ENCODE measurements at places on chromosomes 3 and 15.

- peak; percentile 9 for DNase-seq
Observed at GRCh38 chr15:43541785-43542184, 24.4 kb downstream of the MAP1A start.

GRCh38 chr3:166522017-166522416 is 684.8 kb upstream of the BCHE start:
- DNase-seq = no peak

- DNase-seq = no peak
Observed at GRCh38 chr3:133890037-133890436, 5.6 kb downstream of the RAB6B start.

- peak; percentile 35 for DNase-seq
Observed at GRCh38 chr3:40043444-40043755, 234.0 kb downstream of the MYRIP start.

GRCh38 chr3:17187589-17188184 is 302.9 kb downstream of the PLCL2 start:
- no peak for DNase-seq

DNA sequence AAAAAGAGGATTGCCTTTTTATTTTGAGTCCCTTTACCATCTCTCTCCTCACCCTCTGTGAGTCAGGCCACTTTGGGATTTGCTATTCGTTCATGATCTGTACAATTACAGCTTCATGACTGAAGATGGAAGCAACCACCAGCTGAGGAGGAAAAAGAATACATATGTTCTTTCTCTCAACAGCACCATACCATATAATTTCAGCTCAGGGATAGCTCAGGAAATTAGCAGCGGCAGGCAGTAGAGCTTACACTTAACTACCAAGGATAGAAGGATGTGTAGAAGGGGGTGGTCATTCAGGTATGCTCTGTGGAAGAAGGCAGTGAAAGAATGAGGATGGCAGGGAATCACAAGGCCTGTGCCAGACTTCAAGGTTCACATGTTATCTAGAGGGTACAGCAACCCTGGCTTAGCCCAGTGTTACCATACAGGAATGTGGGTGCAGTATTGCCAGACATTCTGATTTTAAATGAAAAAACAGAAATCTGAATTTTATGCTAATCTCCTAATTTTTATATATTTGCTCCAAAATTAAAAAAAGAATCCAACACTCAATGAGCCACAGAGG is 17.9 kb downstream of the PLS1 start:
- DNase-seq = no peak

DNA sequence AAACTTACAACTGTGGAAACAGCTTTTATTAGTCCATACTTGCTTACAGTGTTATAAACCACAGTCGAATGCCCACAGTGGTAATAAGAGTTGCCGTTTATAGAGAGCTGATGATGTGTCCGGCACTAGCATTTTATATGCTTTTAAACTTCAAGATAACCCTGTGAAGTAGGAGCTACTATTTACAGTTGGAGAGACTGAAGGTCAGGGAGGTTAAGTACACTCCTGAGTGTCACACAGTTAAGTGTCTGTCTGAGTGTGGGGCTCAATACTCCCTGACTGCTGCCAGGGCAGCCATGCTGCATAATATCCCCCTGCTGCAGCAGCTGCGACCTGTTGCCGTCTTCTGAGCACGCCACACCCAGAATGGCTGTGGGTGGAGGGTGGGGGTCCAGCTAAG is 89.9 kb upstream of the TNFAIP8L3 start:
- DNase-seq = no peak

DNA sequence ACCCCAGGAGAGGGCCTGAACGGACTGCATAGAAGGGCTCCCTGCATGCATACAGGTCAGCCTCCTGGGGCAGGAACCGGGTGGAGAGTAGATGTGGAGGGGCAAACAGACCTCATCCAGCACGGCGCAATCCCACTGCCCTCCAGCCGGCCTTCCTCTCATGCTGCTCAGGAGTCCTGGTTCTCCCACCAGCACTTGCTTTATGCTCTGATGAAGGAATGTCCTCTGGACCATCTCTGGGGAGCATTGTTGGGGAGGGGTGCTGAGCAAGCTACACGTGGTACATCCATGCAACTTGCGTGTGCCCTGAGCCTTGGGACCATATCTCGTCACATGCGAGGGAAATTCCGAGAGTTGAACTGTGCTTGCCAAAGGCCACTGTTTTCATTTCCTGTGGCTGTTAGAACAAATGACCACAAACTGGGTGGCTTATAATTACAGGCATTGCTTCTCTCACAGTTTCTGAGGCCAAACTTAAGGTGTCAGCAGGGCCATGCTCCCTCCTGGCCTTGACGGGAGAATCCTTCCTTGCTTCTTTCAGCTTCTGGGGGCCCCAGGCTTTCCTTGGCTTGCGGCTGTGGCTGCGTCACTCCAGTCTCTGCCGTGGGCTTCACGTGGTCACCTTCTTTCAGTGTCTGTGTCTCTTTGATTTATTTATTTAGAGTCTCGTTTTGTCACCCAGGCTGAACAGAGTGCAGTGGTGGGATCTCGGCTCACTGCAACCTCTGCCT is 12.2 kb downstream of the SELENOS start:
- DNase-seq = no peak

DNA sequence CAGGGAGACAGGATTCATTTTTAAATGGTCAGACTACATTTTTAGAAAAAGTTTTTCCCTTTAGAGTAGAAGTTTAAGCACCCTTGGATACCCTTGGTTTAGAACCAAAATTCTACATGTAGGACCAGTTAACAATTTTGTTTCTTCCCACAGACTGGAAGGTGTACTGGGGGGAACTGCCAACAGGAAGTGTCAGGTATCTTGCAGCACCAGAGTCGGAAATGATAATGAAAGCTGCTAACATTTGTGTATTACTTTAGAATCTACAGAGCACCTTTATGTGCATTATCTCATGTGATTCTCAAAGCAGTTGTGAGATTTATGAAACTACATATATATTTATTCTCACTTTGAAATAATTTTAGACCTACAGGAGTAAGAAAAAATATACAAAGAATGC is 21.5 kb downstream of the SPRED1 start:
- no peak for DNase-seq

DNA sequence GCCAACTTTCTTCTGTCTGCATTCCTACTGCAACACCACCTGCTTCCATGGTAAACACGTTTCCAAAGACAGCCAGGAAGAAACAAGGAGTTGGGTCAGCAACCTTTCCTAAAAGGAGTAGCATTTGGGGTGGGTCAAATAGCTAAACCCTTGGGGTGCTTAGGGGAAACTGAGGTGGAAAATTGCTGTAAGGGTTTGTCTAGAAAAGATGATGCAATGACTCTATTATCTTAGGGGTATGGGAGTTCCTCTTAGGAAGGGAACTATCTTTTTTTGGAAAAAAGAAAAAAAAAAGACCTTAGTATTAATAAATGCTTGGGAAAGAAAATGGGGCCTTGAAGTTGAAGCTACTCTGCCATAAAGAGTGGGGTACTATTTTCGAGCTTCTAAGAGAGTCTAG is 86.1 kb upstream of the POMGNT2 start:
- no peak for DNase-seq

GRCh38 chr3:47578119-47578632 is 489 bp downstream of the CSPG5 start:
- peak; percentile 88 for DNase-seq

GRCh38 chr15:87732976-87733375 is 523.6 kb downstream of the NTRK3 start:
- peak; percentile 56 for DNase-seq

- no peak for DNase-seq
Observed at GRCh38 chr3:62039586-62039985, 333.8 kb downstream of the FEZF2 start.

Data from AG20443 (cell line).